ENCODE measurements at places on chromosomes 1 and 21.

GRCh38 chr1:230828421-230828820 is 39.9 kb downstream of the C1orf198 start:
- no peak for DNase-seq

DNA sequence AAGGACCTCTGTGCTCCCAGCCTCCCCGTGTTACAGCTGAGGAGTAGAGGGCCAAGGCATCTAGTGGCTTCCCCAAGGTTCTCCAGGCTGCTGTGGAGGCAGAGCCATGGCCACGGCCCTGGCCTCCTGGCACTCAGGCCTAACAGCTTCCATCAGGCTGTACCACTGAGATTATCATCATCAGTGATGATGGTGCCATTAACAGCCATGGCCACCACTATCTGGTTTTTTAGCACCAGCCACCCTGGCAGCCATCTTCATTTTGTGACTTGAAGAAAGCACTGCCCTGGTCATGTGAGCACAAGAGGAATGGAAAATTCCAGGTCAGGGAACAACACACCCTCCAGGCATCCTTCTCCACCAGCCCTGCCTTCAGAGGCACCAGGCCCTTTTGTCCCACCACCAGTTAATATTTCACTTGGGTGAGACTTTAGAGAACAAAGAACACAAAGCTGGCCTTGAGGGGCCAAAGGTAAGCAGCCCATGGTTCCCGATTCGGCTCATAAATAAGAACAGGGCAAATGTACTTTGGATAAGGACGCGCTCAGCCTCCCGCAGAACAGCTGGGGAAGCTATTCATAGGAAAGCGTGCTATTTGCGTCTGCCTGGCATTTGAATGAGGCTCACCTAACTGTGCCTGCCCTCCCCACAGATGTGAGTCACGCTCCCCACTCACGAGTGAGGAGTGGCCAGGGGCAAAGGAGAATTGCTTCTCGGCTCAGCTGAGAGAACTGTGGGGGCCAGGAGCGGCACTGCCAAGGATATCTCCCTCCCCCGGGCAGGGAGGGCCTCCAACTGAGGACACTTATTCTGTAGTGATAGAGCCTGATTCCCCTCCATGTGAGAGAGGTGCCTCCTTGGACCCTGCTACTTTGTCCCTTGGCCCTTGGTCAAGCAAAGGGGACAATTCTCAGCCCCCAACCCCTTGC is 95.6 kb downstream of the CD58 start:
- no peak for DNase-seq

- no peak for DNase-seq
Measured at GRCh38 chr1:230147253-230148125, 80.5 kb downstream of the GALNT2 start.

DNA sequence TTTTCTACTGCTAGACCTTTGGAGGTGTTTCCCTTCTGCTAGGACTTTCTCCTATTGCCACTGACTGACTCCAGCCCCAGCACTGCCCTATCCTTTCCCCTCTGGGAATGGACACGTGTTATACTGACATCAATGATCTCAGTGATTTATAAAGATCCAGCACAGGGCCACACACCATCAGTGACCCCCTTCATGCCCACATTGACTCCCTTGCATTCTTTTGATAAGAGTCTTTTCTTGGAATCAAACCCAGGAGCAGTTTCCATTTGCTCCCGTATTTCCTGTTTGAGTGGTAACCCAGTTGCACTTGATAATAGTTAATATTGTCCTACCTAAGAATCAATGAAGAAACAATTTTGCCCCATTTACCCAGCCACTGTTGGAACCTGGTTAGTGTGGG is 501.0 kb upstream of the USP24 start:
- DNase-seq = no peak

GRCh38 chr1:15974855-15975254 is 1.0 kb downstream of the ZBTB17 start:
- no peak for DNase-seq

DNA sequence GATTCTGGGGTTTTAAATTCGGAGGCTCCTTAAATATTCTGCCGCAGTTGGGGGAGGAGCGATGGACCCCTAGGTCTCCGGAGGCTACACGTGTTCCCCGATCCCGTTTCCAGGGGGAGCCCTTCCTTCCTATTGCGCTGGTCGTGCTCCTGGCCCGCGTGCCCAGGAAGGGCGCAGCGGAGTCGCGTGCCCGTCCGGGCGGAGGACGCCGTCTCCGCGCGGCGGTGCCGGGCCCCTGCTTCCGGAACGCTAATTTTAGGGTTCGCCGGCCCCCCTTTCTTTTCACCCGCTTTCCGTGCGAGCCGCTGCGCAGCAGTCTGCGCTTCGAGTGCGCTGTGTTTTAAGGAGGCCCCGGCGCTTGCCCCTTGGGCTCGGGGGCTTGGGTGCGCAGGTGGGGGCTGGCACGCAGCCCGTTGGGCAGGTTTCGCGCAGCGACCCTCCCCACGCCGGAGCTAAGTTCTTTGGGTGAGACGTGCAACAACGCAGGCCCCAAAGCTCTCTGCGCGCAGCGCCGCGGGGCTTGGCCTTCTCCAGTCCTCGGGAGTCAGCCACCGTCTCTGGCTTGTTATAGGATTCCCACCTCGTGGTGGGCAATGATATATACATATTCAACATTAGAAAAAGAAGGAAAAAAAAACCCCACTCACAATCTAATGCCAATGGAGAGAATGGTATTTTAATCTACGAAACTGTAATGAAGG is 43.5 kb upstream of the DNAJC6 start:
- DNase-seq = no peak

- no peak for DNase-seq
Measured at GRCh38 chr1:53187401-53187800, 9.2 kb upstream of the CPT2 start.

- no peak for DNase-seq
Measured at GRCh38 chr1:160211046-160211790, 6.0 kb downstream of the PEA15 start.

GRCh38 chr1:216562383-216562782 is 139.1 kb upstream of the USH2A start:
- no peak for DNase-seq

DNA sequence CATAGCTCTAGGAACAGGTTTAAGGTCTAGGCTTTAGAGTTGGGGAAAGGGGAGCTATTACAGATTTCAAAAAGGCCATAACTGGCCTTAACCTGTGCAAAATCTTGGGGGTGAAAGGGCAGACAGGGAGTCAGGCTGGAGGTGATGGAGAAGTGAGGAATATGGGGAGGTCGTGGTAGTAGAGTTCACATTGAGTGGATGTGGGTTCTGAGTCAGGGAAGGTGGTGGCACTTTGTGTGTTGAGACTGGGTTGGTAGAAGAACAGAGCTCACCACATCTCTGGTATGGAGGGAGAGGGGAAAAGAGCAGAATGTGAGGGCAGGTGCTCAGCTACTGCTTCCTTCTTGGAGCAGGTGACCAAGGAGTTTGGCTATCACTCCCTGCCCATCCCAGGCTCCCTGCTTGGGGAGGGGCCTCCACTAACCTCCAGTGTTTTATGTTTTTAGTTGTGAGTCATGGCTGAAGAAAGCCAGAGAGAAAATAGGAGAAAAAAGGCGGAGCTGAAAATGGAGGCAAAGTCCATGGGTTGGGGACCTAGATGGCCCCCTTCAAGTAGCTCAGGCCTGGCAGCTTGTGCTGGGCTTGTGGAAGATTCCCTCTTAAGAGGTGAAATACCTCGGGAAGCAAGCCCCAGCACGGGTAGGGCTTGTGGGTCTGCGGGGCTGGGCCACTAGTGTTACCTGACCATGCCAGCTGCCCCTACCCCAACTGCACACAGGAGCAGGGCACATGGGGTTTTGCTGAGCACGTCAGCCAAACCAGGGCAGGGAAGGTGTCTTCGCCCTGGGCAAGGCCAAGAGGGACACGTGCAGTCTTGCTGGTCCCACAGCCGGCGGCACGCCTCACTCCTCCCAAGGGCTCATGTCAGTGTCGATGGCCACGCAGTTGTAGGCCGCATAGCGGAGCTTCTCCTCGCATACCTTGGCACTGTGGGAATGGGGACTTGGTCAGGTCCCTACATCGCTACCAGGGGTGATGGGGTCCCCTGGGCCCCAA is 8.2 kb downstream of the HECTD3 start:
- no peak for DNase-seq

DNA sequence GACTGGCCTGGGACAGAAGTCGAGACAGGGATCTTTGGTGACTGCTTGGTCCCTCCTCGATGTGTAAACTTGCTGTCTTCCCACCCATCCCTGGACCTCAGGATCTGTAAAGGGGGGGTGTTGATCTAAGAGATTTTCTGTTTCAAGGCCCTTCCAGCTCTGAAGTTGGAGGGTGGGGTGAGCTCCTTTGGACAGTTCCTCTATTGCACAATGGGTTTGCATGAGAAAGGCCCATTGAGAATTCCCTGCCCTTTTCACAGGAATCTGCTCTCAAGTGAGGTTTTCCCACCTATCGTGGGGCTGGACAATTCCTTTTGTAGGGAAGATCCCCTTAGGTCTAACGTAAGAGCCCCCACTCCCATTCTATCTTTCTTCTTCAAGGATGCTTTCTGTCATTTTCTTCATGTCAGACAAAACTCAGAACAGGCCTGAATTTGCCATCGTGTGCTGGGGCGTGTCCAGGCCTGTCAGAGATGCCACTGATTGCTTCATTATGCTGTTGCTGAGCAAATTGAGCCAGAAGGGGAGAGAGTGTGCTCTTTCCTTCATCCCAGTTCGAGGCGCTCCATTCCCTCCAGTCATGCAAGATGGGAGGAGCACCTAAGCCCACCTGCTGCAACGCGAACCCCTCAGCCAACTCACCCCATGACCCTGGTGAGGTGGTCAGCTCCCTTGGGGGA is 149.9 kb upstream of the IGSF21 start:
- DNase-seq = no peak

DNA sequence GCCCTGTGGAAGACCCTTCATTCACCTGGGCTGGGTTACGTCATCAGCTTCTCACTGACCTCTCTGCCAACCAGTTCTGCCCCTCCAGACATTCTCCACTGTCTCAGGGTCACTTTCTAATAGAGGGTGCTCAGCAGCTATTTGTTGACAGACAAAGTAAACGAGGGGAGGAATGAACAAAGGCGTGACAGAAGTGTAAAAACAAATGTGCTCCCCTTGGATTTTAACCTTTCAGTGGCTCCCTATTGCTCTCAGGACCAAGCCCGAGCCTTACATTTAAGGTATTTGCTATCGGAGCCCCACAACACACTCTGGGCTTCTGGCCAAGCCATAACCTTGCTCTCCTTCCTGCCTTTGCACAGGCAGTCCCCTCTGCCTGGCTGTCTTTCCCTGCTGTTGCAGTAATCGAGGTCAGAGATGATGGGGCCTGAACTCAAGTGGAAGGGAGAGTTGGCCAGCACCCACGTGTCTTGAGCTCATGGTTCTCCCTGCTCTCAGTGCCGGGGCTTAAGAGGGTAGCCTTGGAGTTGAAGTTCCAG is 9.3 kb upstream of the MARCKSL1 start:
- DNase-seq = no peak

GRCh38 chr1:158840236-158840635 is 9.1 kb downstream of the MNDA start:
- no peak for DNase-seq

DNA sequence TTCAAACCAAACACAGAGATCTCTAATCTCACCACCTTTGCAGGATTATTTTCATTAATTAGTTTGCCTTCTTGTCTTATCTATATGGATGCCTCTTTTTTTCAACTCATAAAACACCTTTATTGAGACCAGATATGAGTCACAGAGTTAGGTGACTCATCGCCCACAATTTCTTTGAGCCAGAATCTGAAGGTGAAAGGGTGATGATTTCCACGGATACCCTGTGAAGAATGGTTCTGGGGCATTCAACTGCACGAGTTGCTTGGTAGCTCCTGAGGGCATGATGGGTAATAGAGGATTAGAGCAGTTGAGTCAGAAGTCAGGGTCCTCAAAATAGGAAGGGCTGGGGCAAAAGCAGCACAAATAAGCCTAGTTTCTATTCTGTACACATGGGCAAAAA is 128.2 kb downstream of the TBX19 start:
- DNase-seq = no peak
